Epithelial cell of prostate (primary cell): ENCODE measurements at places on chromosomes 13 and 19.

DNA sequence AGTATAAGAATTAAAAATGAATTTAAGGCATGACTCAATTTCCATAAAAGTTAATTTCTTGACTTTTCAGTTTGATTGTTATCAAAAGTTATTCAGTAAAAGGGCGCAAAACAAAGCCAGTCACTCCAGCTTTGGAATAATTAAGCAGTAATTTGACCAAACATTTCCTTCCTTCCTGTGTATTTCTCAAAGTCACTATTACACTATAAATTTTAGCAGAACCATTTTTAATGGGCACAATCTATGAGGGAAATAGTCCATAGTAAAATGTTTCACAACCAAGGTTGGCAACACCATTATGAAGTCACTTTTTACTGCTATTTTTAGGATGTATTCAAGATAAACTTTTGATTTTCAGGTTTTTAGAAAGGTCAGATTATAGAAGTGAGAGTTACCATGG lies 91.0 kb downstream of the DACH1 start:
- DNase-seq: no peak

DNA sequence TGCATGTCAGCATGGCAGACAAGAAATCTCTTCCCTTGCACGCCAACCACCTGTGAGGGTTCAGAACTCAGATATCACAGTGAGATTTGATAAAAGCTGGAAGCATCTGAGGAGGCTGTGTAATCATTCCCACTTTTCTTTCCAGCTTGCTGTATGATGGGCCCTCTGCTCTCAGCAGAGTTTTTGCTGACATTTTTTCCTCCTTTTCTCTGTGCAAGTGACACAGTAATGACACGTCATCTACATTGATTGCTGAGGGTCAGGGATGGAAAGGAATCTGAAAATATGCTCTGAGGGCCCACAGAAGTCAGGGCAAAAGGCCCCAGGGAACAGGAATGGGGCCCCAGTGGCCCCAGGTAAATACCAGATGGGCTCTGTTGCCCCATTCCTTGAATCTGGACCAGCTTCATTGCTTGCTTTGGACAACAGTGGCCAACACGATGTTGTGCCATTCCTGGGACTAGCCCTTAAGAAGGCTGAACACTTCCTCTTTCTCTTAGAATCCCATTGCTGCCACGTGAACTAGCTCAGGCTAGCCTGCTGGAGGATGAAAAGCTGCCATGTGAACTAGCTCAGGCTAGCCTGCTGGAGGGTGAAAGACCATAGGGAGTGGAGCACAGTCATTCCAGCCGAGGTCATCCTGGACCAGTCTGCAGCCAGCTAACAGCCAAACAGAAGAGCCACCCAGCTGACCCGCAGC lies 68.2 kb downstream of the CACNA1A start:
- no peak for DNase-seq

DNA sequence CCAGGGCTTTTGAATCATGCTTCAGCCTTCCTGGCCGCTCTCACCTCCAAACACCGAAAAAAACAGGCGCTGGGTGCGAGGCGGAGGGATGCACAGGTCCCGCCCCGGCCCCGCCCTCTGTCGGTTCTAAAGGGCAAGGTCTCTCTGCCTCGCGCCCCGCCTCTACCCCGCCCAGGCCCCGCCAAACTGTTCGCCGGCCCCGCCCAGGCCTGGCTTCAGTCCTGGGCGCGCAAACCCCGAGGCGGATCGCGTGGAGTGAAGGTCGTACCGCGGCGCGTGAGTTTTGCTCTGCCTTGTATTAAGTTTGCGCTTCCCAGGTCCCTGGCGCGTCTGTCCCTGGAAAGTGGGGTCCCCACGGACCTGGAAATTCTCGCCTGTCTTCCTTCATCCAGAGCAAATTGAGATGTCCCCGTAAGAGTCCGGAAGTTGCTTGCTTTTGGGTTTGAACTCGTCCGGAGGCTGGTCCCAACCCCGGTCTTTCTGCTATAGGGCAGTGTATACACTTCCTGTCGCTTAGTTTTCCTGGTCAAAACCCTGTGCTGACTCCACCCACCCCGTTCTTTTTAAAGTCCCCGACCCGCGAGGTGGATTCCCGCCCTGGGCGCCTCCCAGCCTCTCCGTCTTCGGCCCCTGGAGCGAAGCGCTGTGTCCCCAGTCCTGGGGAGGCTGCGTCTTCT lies 8.4 kb downstream of the ZNF808 start:
- no peak for DNase-seq

DNA sequence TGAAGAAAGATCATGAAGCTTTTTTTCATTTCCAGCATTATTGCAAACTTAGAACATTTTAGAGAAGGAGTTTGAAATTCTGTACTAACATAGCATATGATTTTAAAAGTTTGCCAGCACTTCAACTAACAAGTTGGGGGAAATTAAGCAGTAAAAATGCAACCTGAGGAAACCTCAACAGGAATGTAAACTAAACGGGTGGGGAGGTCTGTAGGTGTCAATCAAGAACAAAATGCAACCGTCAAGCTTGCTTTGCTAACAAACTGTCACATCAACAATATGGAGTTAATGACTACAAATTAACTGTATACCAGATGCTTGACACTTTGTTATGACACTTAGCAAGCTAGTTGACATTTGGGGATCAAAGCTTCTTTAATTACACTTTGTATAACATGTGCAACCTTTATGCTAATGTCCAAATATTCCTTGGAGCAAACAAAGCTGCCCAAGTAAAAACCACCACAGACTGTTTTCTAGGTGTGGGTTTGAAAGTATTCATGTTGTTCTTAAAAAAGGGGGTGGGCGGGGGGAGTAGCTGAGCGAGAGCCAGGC lies 52.1 kb downstream of the DACH1 start:
- DNase-seq: no peak

- no peak for DNase-seq
These were observed 8.9 kb upstream of the MYO1F start for GRCh38 chr19:8585894-8586750.

DNA sequence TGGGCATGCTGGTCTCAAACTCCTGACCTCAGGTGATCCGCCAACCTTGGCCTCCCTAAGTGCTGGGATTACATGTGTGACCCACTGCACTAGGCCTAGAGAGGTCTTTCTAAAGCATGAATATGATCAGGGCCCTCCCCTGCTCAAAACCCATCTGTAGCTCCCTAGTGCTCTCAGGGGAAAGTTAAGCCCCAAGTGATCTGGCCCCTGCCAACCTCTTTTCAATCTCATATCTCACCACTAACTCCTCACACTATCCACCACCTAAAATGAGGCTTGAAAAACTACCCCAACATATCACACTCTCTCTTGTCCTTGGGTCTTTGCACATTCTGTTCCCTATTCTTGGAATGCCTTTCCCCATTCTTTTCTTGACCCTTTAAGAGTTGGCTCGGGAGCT lies 2.0 kb upstream of the DMWD start:
- DNase-seq: no peak

GRCh38 chr13:91647361-91647990 lies 249.1 kb downstream of the GPC5 start:
- DNase-seq: no peak

DNA sequence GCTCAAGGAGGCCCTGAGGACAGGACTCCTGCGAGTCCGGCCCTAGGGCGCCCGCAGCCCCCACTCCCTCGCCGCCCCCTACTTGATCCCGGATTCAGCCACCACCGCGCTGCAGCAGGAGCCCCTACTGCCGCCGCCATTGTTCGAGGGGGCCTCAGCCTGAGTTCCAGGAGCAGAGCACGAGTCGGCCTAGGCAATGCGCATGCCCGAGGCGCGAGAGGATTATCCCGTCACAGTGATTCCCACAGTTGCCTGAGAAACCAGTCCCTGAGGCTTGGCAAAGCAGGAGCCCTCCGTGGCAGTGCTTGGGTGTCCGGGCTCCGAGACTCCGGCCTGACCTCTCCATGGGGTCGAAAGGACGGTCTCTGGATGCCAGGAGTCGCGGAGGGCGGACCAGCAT lies 68.4 kb upstream of the ZNF420 start:
- no peak for DNase-seq

DNA sequence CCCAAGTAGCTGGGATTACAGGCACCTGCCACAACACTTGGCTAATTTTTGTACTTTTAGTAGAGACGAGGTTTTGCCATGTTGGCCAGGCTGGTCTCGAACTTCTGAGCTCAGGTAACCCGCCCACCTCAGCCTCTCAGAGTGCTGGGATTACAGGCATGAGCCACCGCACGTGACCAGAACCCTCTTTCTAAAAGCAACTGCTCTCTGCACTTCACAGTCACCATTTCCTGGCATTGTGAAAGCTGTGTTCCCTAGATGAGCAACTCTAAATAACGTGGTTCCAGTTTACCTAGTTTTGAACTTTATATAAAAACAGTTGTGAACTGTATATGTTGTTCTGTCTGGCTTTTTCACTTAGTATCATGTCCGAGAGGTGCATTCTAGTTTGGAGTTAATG lies 152.9 kb downstream of the SIPA1L3 start:
- no peak for DNase-seq

GRCh38 chr19:1561236-1561842 lies 6.8 kb downstream of the MEX3D start:
- no peak for DNase-seq

DNA sequence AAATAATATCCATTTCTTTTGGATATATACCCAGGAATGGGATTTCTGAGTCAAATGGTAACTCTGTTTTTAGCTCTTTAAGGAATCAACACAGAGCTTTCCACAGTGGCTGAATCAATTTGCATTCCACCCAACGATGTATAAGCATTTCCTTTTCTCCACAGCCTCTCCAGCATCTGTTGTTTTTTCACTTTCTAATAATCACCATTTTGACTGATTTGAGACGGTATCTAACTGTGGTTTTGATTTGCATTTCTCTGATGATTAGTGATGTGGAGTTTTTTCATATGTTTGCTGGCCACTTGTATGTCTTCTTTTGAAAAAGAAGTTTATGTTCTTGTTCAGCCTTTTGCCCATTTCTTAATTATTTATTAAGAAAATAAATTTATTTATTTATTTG lies 352.2 kb upstream of the OBI1 start:
- no peak for DNase-seq
